Cortex of kidney (tissue), 1 donor: ENCODE measurements at places on chromosomes 16 and 17.

DNA sequence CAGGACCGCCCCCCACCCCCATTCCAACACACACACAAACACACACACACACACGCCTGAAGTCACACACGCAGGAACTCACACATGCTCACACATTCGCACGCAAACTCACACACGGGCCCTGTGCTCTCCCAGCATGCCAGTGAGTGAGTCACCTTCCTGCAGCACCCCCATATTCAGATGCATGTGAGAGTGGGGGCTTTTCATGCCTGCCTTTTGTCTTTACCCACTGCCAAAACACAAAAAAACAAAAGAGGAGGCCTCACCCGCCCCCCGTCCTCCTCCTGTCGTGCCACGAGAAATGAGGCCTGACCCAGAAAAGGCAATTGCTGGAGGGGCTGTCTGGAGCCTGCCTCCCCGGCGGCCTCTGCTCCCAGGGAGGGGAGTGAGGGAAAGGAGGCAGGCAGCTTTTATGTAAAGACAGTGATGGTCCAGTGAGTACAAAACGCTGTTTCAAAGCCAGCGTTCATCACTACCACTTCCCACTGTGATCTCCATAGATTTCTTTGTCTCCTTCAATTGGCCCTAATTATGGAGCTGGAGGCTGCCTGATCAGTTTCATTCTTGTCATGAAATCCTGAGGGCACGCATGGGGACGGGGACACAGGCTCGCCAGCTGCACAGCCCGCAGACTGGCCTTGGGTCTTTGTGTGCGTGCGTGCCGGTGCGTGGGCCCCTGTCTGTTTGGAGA is 29.5 kb upstream of the GSE1 start:
- DNase-seq = no peak

GRCh38 chr16:24036614-24037013 is 200.8 kb downstream of the PRKCB start:
- no peak for DNase-seq

DNA sequence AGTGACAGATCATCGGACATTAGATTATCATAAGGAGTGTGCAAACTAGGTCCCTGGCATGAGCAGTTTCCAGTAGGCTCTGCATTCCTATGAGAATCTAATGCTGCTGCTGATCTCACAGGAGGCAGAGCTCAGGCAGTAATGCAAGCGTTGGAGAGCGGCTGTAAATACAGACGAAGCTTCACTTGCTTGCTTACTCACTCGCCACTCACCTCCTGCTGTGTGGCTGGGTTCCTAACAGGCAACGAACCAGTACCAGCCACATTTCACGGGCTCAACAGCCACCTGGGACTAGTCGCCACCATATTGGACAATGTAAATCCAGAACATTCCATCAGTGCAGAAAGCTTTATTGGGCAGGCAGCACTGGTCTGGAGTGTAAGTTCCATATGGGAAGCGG is 7.7 kb downstream of the JPH3 start:
- no peak for DNase-seq

GRCh38 chr17:62648251-62648955 is 20.9 kb downstream of the MRC2 start:
- DNase-seq = no peak

GRCh38 chr17:81685108-81685507 is 1.3 kb downstream of the HGS start:
- DNase-seq = no peak

- no peak for DNase-seq
Measured at GRCh38 chr16:1992704-1993317, 3.0 kb downstream of the SYNGR3 start.

- DNase-seq = no peak
Measured at GRCh38 chr17:37743875-37744632, 805 bp downstream of the HNF1B start.
